ENCODE measurements at places on chromosomes 5 and 9.
A peak's percentile ranks its signal among the peaks of the same experiment; 100 is the strongest.

DNA sequence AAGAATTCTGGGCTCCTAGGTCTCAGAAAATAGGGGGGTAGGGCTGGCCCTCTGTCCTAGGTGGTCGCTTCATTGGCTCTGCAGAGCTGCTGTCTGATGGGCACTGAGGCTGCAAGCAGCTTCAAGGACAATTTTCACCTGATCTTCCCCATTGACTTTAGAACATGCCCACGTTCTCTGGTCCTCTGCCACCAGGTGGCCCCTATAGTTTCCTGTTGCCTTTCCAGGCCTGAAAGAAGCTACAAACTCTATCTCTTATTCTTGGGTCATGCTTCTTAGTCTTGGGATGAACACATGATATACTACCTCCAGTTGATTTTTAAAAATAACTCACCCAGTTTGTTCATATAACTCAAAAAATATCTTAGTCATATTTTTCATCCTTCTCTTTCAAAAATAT lies 26.3 kb downstream of the SPZ1 start:
- DNase-seq, result peak; percentile 17

DNA sequence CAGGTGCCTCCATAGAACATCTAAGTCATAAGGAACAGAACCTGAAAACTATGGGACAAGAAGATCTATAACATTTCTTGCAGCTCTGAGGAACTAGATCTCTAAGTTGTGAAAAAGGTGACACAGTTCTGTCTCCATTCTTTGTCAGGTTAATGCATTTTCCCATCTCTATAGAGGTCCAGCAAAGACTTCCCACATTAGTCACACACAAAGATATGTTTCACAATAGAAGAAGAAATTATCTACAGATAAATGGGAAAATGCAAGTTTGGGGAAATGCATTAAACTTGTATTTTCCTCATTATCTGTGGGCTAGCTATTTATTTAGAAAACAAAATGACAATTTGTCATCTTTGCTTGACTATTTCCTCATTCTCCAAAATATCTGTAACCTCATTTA lies 458.6 kb upstream of the PAPPA start:
- DNase-seq, result no peak

- no peak for DNase-seq
Measured at GRCh38 chr9:15612962-15613361, 60.1 kb downstream of the CCDC171 start.

- no peak for DNase-seq
Measured at GRCh38 chr5:80140496-80140895, 105.3 kb downstream of the THBS4 start.

- peak; percentile 28 for DNase-seq
Measured at GRCh38 chr9:101398930-101399642, 435 bp downstream of the ZNF189 start.

Measured in G401 (cell line).